Stimulated activated CD4-positive, alpha-beta T cell treated with anti-CD3 and anti-CD28 coated beads, Interleukin-12 subunit alpha, Interleukin-12 subunit beta, amount 100 ng/mL, for 4 hours (primary cell): ENCODE measurements at places on chromosomes 3 and 15.

DNA sequence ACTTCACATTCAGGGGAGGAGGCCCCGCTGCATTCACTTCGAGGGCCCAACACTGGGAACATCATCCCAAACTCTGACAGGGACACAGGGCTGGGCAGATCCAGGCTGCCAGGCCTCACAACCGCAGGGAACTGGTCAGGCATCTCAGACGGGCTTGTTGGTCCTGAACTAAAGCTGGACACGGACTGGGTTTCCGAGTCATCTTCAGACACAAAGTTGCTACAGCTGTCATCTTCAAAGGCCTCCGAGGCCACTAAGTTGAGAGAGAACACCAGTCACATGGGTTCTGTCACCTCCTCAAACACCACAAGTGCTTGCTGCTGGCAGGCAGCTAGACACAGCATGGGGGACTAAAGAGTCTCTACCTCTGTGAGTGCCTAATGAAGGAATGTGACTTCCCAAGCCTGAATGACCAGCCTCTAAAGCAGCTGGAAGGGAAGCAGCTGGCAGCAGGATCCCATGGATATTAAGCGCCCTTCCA lies 50.9 kb downstream of the CAPN7 start:
- no peak for DNase-seq

- DNase-seq = no peak
Measured at GRCh38 chr3:32048487-32049182, 57.8 kb upstream of the GPD1L start.

- DNase-seq = no peak
Measured at GRCh38 chr15:85540085-85540797, 159.8 kb downstream of the AKAP13 start.

GRCh38 chr3:101676216-101676764 lies 642 bp downstream of the ZBTB11 start:
- DNase-seq = peak; percentile 94

DNA sequence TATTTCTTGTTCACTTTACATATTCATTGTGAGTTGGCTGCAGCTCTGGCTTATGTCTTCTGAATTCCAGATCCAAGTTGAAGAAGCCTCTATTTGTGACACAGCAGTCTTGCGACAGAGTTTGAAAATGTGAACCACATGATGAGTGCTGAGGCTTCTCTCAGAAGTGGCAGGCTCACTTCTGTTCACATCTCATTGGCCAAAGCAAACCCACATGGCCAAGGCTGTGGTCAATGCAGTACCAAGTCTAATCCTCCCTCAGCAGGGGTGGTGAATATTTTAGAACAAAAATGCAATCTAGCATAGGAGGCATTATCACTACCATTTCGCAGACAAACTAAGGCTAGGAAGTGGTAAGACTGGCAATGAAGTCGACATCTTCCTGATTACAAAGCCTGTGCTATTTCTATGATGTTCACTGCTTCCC lies 45.2 kb downstream of the CDCP1 start:
- DNase-seq = no peak

DNA sequence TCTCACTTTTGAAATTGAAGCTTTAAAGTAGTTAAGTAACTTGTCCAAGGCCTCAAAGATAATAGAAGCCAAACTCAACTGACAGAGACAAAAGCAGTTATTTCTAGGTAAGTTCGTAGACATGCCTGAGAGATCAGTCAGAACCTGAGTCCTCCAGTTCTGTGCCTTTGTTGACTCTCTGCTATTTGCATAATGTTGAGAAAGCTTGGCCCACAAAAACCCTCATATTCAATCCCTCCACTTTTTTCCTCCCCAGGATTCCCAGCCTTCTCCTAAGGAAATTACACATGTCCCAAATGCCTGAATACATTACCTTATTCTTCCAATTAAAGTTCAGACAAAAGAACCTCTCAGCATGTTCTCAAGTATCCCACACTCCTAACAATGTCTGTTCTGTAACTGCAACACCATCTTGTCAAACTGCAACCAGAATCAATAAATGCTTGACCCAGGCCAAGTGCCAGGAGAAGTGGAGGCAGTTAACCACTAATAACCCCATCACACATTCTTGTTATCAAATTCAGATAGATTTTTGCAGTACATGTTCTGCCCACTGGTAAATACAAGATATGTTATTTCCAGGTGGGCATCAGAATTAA lies 217.8 kb downstream of the LRRC3B start:
- DNase-seq = no peak

DNA sequence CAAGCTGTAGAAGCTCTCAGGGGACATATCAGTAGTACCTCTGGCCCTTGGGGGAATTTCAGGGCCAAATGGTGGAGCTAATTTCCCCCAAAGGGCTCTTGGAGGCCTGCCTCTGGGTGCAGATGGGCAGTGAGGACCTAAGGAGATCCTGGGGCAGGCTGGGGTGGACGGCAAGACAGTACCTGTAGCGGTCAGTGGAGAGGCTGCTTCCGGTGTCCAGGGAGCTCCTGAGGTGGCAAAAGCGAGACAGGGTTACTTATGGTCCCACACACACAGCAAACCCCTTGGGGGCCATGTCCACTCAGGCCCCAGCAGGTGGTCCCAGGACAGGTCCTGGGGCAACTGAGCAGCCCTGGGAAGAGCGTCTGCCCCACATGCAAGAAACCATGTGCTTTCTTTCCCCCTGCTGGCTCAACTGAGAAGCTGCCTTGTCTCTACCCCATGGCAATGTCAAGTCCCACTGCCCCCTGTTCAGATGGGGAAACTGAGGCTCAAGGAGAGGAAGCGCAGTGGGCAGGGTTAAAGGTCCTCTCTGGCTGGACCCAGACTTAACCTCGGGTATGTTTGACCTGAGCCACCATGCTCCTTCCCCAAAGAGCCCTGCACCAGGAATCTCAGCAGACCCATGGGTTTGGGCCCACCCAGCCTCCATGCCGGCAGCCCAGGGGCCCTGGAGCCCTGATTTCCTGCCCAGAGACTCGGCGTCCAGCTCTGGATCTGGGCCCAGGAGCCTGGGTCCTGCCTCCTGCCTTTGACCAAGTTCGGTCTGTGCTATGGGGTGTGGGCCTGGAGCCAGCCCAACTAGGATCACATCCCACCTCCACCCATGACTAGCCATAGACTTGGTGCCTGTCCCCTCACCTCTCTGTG lies 25.7 kb downstream of the IQSEC1 start:
- no peak for DNase-seq

- DNase-seq = no peak
Measured at GRCh38 chr15:67931861-67932260, 92.0 kb upstream of the RNU6-1 start.

DNA sequence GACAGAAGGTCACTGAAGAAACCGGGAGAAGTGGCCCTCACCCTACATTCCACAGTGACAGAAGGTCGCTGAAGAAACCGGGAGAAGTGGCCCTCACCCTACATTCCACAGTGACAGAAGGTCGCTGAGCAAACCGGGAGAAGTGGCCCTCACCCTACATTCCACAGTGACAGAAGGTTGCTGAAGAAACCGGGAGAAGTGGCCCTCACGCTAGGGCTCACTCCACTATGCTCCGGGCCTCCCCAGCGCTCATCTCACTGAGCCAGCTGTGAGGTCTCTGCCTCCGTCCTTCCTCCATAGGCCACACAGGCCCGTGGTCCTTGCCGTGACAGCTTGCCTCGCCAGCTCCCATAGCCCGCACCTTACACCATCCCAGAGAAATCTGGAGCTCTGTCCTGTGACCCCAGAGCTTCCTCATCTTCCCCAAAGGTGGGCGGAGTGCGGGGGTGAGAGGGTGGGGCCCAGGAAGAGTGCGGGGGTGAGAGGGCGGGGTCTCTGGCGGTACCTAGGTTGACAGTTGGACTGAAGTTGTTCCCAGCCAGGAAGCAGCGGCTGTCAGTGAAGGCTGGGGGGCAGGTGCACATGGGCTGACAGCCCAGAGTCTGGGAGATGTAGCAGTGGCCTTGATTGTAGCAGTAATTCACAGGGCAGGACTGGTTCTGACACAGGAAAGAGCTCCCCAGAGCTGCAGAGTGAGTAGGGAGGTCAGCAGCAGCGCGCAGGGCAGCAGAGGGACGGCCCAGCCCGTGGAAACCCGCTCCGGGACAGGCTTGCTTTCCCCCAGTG lies 32.0 kb downstream of the MUC20 start:
- no peak for DNase-seq

GRCh38 chr3:112782491-112782890 lies 64.2 kb downstream of the CD200R1L start:
- DNase-seq = no peak

DNA sequence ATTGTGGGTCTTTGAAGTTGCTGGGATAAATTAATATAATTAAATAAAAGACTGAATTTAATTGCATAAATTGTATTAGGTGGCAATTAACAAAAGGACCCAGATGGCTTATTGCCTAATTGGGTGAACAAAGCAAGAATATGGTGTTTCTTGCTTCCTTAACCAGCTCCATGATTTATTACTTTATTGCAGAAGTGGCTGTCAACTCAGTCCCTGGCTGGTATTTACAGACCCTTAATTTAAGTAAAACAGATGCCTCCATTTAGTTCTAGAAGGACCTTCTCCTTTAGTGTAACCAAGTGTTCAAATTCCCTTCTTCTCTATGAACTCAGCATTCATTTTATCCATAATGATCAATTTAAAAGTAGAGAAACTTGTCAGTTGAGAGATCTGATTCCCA lies 35.1 kb downstream of the DPH3 start:
- DNase-seq = no peak

GRCh38 chr3:186609247-186609868 lies 3.5 kb upstream of the AHSG start:
- DNase-seq = no peak

DNA sequence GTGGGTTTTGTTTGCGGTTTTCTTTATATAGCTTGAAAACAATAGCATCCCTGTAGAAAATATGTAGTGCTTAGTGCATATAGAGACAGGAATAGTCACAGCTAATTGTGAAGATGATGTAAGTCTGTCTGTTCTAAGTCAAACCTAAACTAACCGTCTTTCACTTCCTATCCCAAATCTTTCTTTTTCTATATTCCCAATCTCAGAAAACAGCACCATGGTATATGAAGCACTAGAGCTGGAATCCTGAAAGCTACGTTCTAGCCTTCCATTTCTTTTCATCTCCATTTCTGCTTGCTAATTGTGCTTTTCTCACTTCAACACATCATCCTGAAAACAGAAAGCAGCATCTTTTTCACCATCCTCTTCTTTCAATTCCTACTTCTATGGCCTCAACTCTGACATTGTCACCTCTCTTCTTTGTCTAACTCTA lies 1235.5 kb downstream of the ROBO2 start:
- DNase-seq = no peak

DNA sequence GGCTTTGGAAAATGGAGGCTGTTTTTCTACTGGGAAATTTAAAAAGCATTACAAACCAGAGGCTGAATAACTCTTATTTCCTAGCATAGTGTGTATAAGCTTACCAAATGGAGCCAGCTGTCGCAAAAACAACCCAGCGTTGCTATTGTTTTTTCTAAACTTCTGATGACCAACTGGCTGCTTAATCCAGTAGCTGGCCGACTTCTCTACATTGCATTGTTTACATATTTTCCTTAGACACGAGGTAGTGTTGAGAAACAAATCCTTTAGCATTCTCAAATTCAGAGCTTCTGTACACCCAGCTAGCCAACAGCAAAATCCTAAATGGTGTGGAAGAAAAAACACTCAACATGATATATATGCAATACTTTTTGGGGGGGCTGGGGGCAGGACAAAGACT lies 161.0 kb upstream of the ADAMTS9 start:
- DNase-seq = no peak

DNA sequence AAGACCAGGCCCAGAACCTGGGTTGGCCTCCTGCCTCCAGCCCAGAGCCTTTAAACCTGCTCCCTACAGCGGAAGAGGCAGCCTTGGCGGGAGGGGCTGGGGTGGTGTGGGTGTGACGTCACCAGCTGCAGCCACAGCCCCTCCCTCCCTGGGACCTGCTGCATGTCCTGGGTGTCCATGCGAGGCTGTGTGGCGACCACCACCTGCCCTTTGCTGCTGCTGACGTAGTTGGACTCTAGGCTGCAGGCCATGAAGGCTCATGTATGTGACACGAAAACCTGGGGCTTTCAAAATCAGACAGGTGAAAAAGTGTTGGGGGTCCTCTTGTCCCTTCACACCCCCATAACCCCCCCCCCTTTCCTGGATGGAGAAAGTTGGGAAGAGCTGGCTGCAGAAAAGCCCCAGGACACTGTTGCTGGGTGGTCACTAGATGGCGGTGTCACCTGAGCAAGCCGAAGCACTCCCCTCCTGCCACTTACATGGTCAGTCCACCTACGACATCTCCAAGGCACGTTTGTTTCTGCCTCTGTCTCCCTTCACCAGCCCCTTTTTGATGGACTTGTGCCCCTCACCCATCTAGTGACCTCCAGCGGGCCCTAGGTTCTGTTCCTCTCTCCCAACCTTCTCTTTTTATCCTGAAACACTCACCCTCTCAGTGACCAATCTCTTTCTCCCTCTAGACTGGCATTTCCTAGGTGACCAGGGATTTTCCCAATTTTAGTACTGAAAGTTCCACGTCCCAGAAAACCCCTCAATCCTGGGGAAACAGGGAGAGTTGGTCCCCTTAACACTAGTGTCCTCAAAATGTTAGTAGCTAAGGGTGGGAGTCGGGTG lies 35.2 kb downstream of the SLC6A20 start:
- peak; percentile 28 for DNase-seq

DNA sequence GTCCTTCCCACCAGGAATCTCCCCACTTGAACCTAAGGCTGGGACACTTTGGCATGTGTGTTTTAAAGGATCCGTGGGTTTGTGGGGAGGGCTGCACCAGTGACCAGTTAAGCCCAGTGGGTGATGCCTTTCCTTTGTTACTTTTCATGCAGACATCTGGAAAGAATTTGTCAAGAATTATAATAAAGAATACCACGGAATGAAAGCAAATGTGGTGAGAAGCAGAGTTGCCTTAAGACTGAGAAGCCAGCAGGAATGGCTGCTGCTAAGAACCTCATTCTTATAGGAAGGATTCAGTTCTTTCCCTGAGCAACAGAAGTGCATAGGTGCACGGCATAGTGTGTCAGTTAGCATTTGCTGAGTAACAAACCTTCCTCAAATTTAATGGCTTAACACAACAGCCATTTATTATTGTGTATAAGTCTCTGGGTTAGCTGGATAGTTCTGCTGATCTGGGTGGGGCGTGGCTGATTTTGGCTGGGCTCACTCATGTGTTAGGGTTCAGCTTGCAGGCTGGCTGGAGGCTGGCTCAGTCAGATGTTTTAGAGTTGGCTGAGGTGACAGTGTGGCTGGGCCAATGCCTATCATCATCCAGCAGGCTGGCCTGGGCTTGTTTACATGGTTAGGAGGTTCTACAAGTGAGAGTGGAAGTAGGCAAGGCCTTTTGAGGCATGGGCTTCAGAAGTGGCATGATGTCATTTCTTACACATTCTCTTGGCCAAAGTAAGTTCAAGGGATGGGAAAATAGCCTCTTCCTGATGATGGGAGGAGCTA lies 262.7 kb upstream of the CTDSPL start:
- DNase-seq = no peak

GRCh38 chr3:14371573-14372474 lies 30.6 kb upstream of the SLC6A6 start:
- no peak for DNase-seq

- DNase-seq = no peak
Measured at GRCh38 chr15:71118881-71119632, 3.8 kb downstream of the THSD4 start.

GRCh38 chr3:2783261-2783660 lies 326.9 kb downstream of the IL5RA start:
- no peak for DNase-seq

- peak; percentile 44 for DNase-seq
Measured at GRCh38 chr3:63912768-63913588, 795 bp upstream of the SCAANT1 start.
